ENCODE measurements at places on chromosomes 6 and 20.
A peak's percentile ranks its signal among the peaks of the same experiment; 100 is the strongest.

DNA sequence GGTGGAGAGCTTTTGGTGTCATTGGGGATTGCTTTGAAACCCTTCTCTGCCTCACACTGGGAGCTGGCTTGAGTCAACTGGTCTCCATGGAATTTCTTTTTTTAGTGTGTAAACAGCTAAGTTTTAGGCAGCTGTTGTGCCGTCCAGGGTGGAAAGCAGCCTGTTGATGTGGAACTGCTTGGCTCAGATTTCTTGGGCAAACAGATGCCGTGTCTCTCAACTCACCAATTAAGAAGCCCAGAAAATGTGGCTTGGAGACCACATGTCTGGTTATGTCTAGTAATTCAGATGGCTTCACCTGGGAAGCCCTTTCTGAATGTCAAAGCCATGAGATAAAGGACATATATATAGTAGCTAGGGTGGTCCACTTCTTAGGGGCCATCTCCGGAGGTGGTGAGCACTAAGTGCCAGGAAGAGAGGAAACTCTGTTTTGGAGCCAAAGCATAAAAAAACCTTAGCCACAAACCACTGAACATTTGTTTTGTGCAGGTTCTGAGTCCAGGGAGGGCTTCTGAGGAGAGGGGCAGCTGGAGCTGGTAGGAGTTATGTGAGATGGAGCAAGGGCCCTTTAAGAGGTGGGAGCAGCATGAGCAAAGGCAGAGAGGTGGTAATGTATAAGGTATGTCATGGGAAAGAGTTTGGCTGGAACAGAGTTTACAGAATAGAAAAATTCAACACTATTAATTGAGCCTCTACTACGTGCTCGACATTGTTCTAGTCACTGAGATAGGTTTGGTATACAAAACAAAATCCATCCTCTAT lies 31.2 kb downstream of the SRSF3 start:
- peak; percentile 82 for DNase-seq

- no peak for DNase-seq
These were observed 32.1 kb upstream of the CCN6 start for GRCh38 chr6:112021691-112022310.

DNA sequence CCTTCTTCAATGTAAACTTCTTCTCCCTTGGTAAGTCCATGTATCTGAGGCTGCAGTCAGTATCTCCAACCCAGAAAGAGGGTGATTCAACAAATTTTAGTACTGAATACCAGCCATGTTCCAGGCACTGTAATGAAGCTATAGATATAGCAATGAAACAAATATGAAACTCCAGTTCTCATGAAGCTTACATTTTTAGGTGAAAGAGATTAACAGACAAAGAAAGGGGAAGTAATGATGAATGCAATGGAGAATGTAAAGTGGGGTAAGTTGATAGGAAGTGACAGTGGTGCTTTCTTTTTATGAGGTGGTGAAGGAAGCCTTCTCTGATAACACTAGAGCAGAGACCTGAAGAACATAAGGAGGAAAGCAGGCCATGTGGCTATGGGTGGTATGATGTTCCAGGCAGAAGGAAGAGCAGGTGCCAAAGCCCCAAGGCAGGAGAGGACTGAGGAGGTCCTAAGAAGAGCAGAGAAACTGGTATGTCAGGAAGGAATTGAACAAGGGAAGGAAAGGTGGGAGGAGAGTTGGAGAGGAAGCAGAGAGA lies 143.6 kb downstream of the TFAP2B start:
- no peak for DNase-seq

GRCh38 chr6:9401960-9402359 lies 966.6 kb upstream of the SLC35B3 start:
- DNase-seq = no peak

DNA sequence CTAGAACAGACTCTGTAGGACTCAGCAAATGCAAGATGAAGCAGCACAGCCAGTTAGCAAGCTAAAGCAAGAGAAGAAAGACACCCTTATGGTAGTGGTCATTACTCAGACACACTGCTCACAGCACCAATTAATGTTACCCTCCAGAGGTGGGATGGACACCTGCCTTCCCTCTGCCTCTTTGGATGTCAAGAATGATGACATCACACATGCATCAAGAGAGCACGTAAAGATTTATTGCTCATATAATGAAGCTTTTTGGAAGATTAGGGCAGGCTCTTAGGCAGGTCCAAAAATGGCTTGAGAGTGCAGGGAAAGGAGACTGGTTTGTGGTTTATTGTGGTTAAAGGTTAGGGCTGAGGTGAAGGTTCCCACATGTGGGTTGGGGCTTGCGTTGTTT lies 137.0 kb downstream of the PRDM13 start:
- no peak for DNase-seq

GRCh38 chr20:24871480-24872213 lies 77.4 kb upstream of the CST7 start:
- no peak for DNase-seq

DNA sequence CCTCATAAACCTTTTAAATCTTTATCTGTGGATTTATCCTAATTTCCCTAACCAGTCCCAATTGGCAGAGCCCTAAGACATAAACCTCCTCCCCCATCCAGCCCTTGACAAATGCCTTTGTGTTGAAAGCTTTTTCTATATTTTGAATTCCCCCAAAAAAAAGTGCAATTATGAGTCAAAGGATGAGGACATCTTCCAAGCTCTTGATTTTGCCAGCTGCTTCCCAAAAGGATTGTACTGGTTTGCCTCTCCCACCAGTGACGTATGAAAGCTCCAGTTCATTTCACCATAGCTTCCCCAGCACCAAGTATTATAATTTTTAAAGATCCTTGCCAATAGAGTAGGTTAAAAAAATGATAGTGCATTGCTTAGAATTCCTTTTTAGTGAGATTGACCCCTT lies 38.9 kb downstream of the SIRPA start:
- DNase-seq = no peak

- no peak for DNase-seq
These were observed 66.4 kb downstream of the ANKS1A start for GRCh38 chr6:34955442-34955841.

GRCh38 chr6:39199231-39199940 lies 29.9 kb downstream of the KCNK5 start:
- DNase-seq = no peak

DNA sequence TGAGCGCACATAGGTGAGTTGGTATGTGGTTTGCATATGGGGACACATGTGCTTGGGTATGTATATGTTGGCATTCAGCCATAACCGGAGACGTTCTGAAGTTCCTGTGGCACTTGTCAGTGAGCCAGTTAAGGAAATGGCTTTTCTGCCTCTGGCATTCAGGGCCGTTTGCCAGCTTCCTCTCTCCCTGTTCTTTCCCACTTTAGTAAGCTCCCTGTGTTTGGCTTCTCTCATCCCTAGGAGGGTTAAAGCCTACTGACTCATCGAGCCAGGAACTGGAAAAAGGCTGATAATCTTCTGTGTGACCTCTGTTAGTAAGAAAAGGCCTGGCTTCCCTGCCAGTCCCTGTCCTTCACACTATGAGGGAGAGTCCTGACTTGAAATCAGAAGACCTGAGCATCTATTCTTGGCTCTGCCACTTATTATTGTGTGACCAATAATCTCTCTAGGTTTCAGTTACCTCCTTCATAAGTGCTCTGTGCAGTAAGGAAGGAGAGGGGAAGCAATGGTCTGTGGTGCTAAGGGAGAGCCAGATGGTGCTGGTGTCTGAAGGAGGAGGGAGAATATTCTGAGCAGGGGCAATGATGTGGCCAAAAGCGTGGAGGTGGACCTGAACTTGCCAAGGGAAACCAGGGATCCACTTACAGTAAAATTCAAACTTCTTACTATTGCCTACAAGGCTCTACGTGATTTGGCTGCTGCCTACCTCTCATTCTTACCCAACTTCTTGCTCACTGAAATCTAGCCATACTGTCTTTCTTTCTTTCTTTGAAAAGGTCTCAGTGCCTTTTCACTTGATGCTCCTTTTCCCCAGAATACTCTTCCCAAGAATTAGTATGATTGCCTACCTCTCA lies 31.4 kb downstream of the ACSS2 start:
- DNase-seq = peak; percentile 15

DNA sequence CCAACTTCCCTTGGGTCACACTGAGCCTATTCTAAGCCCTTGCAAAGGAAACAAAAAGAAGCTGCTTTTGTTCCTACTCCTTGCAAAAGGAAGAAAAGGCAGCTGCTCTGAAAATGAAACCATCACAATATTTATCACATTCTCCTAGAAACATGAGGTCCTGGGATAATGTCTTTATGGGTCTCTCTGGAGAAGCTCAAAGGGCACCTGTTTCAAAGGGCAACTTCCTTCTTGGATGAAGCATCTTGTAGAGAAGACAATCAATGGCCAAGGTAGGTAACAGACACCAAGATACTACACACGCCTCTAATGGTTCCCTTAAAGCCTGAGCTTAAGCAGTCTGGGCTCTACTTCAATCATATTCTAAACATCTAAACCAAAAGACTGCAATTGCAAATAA lies 10.4 kb downstream of the ELOVL5 start:
- no peak for DNase-seq

GRCh38 chr6:161242779-161243693 lies 30.8 kb downstream of the AGPAT4 start:
- no peak for DNase-seq

- DNase-seq = no peak
These were observed 20.9 kb downstream of the UTRN start for GRCh38 chr6:144305985-144306384.

- DNase-seq = no peak
These were observed 19.5 kb upstream of the GRM1 start for GRCh38 chr6:146009338-146009737.

DNA sequence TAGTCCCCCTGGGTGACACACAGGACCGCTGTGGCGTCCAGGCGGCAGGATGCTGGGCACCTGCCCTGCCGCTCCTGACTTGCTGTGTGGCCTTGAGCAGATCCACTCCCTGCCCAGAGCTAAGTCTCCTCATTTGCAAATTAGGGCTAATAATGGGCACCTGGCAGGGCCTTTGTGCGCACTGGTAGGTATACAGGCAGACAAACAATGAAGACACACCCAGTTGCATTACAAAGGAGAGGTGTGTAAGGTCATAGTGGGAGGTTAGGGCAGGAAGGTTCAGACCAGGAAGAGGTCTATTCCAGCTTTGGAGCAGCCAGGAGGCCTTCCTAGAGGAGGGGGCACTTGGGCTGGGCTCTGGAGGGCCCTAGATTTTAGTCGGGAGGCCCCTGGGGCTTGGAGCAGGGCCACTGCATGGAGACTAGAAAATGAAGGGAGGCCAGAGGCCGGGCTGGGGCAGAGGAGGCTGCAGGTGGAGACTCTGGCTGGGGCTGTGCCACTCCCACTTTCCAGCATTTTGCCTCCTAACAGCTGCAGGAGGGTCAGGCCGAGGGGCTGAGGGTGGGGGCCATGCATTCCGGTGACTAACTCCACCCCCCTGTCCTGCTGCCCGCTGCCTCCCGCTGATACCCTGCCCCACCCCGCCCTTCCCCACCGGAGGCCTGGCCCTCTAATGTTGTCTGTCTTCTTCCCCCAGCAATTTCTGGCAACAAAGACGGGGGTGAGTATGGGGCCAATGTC lies 28.5 kb downstream of the MYH7B start:
- DNase-seq = no peak

DNA sequence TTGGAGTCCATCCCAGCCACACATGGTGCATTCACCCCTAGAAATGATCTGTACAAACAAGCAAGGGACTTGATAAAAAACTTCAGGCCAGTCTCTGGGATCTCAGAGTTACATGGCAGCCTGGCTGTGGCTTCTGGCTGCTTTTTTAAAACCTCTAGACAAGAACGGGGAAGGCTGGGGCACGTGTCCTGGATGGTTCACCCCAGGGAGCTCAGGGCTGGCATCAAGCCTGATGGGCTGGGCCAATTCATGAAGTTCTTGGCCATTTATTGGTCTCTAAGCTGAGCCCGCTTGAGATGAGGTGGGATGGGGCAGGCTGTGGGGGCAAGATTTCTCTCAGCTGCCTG lies 10.4 kb upstream of the ZFAND3 start:
- peak; percentile 42 for DNase-seq

GRCh38 chr6:33407132-33407718 lies 3.6 kb upstream of the PHF1 start:
- DNase-seq = no peak

GRCh38 chr20:4470375-4470774 lies 251.3 kb upstream of the PRND start:
- DNase-seq = peak; percentile 89

DNA sequence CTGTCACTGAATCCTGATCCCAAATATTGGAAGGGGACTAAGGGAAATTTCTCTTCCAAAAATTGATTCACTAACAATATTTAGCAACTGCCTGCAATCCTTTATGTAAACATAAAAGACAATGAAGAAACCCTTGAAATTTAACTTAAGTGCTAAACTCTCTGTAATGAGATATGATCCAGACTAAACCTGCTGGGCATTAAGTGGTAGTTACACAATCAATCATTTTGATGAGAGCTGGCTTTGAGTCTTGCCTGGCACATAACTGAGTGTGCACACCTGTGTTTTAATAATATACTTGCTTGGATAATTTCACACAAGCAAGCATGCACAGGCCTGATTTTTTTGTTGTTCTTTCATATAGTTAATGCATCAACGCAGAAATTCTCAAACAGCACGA lies 9.8 kb upstream of the ZFP64 start:
- peak; percentile 67 for DNase-seq

GRCh38 chr20:23461180-23461579 lies 8.5 kb upstream of the CST11 start:
- no peak for DNase-seq

GRCh38 chr6:158316022-158316421 lies 3.8 kb downstream of the TULP4 start:
- no peak for DNase-seq

- no peak for DNase-seq
These were observed 139.1 kb downstream of the LAMA2 start for GRCh38 chr6:129022011-129022553.

DNA sequence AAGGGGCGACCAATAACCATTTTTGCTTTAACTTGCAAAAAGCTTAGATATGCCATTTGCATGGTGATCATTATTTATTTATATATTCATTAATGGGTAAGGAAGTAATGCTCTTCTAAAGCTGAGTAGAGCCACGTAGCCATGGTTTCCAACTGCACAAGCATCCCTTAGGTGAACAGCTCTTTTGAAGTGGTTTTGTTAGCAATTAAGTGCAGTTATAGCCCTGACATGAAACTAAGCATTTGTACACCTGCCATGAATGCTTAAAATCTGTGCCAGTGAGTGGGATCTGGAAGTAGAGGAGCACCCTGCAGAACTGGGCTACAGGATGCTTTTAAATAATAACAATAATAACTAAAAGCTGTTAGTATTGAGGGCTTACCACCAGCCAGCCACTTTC lies 19.1 kb downstream of the TRAF3IP2 start:
- peak; percentile 93 for DNase-seq

GRCh38 chr6:5645328-5646290 lies 361.1 kb downstream of the NRN1 start:
- DNase-seq = peak; percentile 25
